ENCODE measurements at places on chromosomes 2 and 18. TPM values are rescaled to one million over a fixed set of nuclear protein-coding genes. Genes with fewer than 3 reads are reported as not detected.

DNA sequence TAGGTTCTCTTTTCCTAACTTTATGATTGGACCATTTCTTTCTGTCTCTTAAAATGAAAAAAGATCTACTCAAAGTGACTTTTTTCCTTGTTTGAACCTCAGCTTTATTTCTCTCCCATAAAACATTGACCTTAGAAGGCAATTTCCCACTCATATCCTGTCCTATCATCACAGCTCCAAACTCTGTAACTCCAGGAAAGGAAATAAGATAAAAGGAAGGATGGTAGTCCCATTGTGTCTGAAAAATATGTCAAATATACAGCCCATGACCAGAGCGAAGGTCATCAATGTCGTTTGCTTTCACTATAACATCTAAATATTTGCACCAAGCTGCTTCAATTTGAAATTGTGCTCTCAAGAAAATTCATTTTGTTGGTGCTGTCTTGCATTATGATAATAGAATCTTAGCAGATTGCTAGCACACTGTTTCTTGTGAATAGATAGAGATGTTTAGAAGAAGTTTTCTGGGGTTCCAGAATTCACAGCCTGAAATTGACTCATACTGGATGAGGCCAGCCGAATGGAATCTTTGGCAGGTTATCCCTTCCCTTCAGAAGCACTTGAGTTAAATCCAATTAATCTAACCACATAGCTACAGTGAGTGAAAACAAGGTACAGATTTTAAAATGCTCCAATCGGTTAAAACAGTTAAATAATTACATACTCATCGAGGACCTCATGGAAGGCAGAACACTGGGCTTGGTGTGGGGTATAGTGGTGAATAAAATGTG, 95.1 kb downstream of the CRIM1 start:
- DNase-seq, result no peak
- H3K27ac ChIP-seq, result no peak overlapping the region
- no peaks in the 10 kb centered on the region for H3K27me3 ChIP-seq
- no peaks in the 10 kb centered on the region for H3K36me3 ChIP-seq

GRCh38 chr18:3581890-3582289, 131.9 kb downstream of the TGIF1 start:
- H3K27ac ChIP-seq, result no peak overlapping the region
- H3K27me3 ChIP-seq, result no peaks in the 10 kb centered on the region
- no peak for DNase-seq
- no peaks in the 10 kb centered on the region for H3K36me3 ChIP-seq

- no peaks in the 10 kb centered on the region for H3K4me1 ChIP-seq
- H3K36me3 ChIP-seq, result no peaks in the 10 kb centered on the region
- H3K27me3 ChIP-seq, result no peaks in the 10 kb centered on the region
- DNase-seq, result no peak
These were observed 13.1 kb upstream of the CETN1 start for GRCh38 chr18:567122-567521.

GRCh38 chr2:113309655-113310387, 31.1 kb upstream of the PAX8 start:
- no peak overlapping the region for H3K27ac ChIP-seq
- H3K4me1 ChIP-seq, result no peaks in the 10 kb centered on the region
- no peak for DNase-seq
- no peak overlapping the region for H3K4me3 ChIP-seq
- no peaks in the 10 kb centered on the region for H3K27me3 ChIP-seq
- no peaks in the 10 kb centered on the region for H3K36me3 ChIP-seq

DNA sequence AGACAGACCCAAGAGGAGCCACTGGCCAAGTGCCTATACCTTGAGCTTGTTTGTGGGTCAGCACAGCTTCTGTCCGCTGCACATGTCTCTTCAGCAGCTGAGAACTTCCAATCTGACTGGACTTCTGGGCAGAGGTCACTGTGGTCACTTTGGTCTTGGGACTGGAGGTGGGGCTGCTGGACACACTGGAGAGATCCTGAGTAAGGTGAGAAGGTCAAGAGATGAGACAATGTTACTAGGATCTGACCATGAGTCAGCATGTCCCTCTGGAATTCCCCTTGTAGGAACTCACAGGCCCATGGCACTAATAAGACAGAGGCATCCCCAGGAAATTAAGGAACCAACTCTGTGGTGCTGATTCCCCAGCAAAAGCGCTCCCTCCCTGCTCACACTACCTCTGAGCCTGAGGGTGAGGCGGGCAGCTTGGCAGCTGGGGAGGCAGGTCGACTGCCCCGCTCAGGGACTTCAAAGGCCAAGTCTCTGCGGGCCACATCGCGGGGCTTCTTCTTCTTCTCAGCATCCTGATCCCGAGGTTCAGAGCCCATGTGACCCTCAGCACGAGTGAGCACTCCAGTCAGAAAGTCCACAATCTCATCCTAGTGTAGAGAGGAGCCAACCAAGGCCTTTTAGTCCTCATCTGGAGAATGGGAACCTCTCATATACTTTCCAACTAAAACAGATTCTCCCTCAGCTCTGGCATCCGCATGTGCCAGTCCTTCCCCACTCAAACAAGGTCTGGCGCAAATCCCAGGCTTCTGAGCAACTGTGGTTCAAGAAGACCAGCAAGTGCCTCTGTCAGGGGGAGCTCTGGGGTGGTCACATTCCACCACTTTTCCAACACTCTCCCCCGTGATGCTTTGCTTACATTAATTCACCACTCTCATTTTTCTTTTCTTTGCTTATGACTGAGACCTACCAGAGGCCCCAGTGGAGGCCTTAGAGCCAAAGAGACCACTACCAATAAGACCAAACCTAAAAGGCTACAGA, 29.4 kb downstream of the KANSL3 start:
- no peaks in the 10 kb centered on the region for H3K4me1 ChIP-seq
- H3K36me3 ChIP-seq, result no peaks in the 10 kb centered on the region
- H3K4me3 ChIP-seq, result no peak overlapping the region
- DNase-seq, result peak; percentile 23

DNA sequence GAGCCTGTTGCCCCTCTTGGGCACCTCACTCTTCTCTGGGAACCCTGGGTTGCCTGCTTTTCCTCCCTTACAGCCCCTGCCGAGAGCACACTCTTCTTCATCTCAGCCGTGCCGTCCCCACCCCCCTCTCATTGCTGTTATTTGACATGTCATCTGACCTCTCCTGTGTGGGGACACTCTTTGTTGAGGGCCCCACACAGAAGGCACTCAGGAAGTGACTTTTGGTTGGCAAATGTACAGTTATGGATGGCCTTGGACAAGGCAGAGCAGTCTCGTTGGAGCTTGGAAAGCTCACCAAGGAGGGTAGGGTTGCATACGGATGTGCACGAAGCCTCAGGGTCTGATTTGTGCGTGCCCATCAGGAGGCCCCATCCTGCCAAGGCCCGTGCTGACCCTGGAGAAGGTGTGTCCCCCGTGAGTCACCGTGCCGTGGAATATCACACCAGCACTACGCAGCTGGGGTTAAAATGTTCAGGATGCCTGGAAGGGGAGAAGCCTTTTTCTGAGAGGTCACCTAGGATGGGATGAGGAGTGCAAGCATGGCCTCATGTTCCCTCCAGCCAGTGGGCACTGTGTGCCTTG, 93.9 kb downstream of the CTIF start:
- no peak overlapping the region for H3K4me3 ChIP-seq
- DNase-seq, result no peak
- H3K27me3 ChIP-seq, result no peaks in the 10 kb centered on the region

The NT5C1B gene
- polyA plus RNA-seq, result not detected

The RNF181 gene
- 123 TPM for polyA plus RNA-seq

DNA sequence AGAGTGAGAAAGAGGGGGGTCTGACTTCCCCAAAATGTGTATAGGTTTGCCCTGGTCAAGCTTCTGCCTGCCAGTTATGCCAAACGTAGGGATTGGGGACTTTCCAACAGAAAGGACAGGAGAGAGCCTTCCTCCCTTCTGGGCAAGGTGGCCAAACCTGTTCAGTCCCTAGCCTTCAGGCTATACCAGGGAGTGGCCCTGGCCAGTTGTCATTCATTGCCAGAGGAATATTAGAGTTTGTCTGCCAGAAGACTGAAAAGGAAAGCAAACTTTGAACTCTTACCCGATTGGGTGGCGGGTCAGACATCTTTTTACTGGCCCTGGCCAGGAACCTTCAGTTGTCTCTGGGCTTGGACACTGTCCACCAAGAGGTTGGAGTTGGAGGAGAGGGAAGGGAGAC, 22.1 kb downstream of the RAB3GAP1 start:
- no peaks in the 10 kb centered on the region for H3K27me3 ChIP-seq
- H3K36me3 ChIP-seq, result no peaks in the 10 kb centered on the region
- H3K4me3 ChIP-seq, result no peak overlapping the region
- H3K27ac ChIP-seq, result no peak overlapping the region
- no peak for DNase-seq

- no peak overlapping the region for H3K4me3 ChIP-seq
- no peaks in the 10 kb centered on the region for H3K36me3 ChIP-seq
- no peak overlapping the region for H3K27ac ChIP-seq
- H3K27me3 ChIP-seq, result no peaks in the 10 kb centered on the region
- H3K4me1 ChIP-seq, result no peaks in the 10 kb centered on the region
- no peak for DNase-seq
These were observed 6.1 kb downstream of the C2orf92 start for GRCh38 chr2:97675430-97676113.

- no peak overlapping the region for H3K4me3 ChIP-seq
- no peaks in the 10 kb centered on the region for H3K36me3 ChIP-seq
- no peak overlapping the region for H3K27ac ChIP-seq
- DNase-seq, result no peak
- no peaks in the 10 kb centered on the region for H3K4me1 ChIP-seq
- H3K27me3 ChIP-seq, result no peaks in the 10 kb centered on the region
These were observed 38.5 kb upstream of the GALNT14 start for GRCh38 chr2:31176742-31177141.

- H3K36me3 ChIP-seq, result no peaks in the 10 kb centered on the region
- no peak for DNase-seq
These were observed 76.4 kb upstream of the BCL11A start for GRCh38 chr2:60629801-60630385.

The PDE1A gene
- 4.4 TPM for polyA plus RNA-seq

GRCh38 chr2:45852450-45853150, 201.1 kb downstream of the PRKCE start:
- no peak overlapping the region for H3K27ac ChIP-seq
- H3K4me3 ChIP-seq, result no peak overlapping the region
- H3K4me1 ChIP-seq, result peaks cover 2% of the 10 kb centered on the region

DNA sequence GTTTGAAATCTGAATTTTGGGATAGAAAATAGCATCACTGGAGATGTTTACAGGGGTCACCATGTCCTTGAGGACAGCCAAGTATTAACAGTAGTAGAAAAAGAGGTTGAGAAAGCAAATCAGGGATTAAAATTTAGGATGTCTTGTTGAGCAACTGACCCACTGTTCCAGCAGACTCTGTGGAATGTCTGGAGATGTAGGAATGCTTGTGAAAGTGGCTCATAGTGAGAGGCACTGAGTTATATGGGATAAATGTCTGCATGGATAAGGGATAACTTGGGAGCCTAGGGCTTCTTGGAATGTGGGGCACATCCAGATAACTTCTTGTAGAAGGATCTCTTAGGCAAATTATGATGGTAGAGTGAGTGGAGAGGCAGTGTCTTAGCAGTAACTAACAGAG, 495.0 kb downstream of the TMX3 start:
- no peaks in the 10 kb centered on the region for H3K36me3 ChIP-seq
- H3K4me1 ChIP-seq, result no peaks in the 10 kb centered on the region
- no peak for DNase-seq
- H3K4me3 ChIP-seq, result no peak overlapping the region
- H3K27me3 ChIP-seq, result no peaks in the 10 kb centered on the region
- no peak overlapping the region for H3K27ac ChIP-seq

DNA sequence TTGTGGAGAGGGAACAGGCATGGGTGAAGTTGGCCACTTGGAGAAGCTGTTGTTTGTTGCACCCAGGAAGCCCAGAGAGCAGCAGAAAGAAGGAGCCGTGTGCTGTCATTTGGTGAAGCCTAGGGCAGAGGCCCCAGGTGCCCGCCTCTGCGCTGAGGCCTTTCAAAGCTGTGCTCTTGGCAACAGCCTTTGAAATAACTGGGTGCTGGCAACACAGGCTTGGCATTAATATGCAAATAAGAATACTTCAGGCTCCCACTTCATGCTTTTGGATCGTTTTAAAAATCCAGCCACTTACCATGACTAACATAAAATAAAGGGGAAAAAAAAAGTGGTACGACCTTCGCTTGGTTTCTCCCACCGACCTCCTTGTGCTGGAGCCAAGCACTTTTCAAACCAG, 41.1 kb downstream of the DHRS9 start:
- no peak overlapping the region for H3K27ac ChIP-seq
- no peak for DNase-seq
- H3K36me3 ChIP-seq, result no peaks in the 10 kb centered on the region
- H3K4me3 ChIP-seq, result no peak overlapping the region
- H3K4me1 ChIP-seq, result no peaks in the 10 kb centered on the region

GRCh38 chr2:216784456-216784855, 75.4 kb downstream of the TNP1 start:
- no peak overlapping the region for H3K27ac ChIP-seq
- H3K27me3 ChIP-seq, result no peaks in the 10 kb centered on the region
- no peaks in the 10 kb centered on the region for H3K36me3 ChIP-seq

- no peaks in the 10 kb centered on the region for H3K36me3 ChIP-seq
- no peak overlapping the region for H3K27ac ChIP-seq
- no peaks in the 10 kb centered on the region for H3K27me3 ChIP-seq
- no peak for DNase-seq
- peaks cover 4% of the 10 kb centered on the region for H3K4me1 ChIP-seq
- H3K4me3 ChIP-seq, result no peak overlapping the region
These were observed 138.6 kb upstream of the CDCA7 start for GRCh38 chr2:173216051-173216450.

- H3K27ac ChIP-seq, result no peak overlapping the region
- H3K4me3 ChIP-seq, result no peak overlapping the region
- H3K4me1 ChIP-seq, result no peaks in the 10 kb centered on the region
- H3K36me3 ChIP-seq, result no peaks in the 10 kb centered on the region
These were observed 1.7 kb upstream of the SRBD1 start for GRCh38 chr2:45612731-45613130.

GRCh38 chr2:85418132-85419008, at the start of gene SH2D6:
Gene SH2D6, plus strand, starts transcription at chr2:85418714. Its CDS starts 10,752 bp downstream, at chr2:85429466.
- peak; percentile 88 for DNase-seq
- H3K4me1 ChIP-seq, result peaks cover 5% of the 10 kb centered on the region
- peak within 1 kb of the TSS; percentile 87 for H3K27ac ChIP-seq
- H3K36me3 ChIP-seq, result no peaks in the 10 kb centered on the region

The MIB1 gene
- 13.4 TPM for polyA plus RNA-seq

The NR4A2 gene
- polyA plus RNA-seq, result 8.0 TPM

The IL37 gene
- polyA plus RNA-seq, result not detected

DNA sequence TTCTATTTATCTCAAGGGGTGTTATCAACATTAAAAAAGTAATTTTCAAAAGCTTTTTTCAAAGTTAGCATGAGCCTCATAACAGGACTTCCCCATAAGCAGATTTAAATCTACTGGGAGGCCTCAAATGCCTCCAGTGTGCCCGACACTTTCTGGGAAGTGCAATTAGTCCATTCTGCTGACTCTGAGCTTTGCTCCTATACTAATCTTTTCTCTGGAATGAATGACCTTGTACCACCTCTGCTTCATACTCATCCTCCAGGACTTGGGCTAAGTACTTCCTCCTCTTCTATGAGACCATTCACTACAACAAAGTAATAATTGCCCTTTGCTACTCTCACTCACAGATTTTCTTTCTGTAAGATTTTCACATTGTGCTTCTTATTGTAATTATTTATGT, 111.1 kb downstream of the RIT2 start:
- H3K27ac ChIP-seq, result no peak overlapping the region
- H3K4me1 ChIP-seq, result no peaks in the 10 kb centered on the region
- no peaks in the 10 kb centered on the region for H3K27me3 ChIP-seq
- no peaks in the 10 kb centered on the region for H3K36me3 ChIP-seq
- no peak overlapping the region for H3K4me3 ChIP-seq

The MC2R gene
- not detected for polyA plus RNA-seq

Data from ovary (tissue), 10 donors.